Testis (tissue), 5 donors: ENCODE measurements at places on chromosomes 6 and 20. TPM values are rescaled to one million over a fixed set of nuclear protein-coding genes. Genes with fewer than 3 reads are reported as not detected.
A peak's percentile ranks its signal among the peaks of the same experiment; 100 is the strongest.

DNA sequence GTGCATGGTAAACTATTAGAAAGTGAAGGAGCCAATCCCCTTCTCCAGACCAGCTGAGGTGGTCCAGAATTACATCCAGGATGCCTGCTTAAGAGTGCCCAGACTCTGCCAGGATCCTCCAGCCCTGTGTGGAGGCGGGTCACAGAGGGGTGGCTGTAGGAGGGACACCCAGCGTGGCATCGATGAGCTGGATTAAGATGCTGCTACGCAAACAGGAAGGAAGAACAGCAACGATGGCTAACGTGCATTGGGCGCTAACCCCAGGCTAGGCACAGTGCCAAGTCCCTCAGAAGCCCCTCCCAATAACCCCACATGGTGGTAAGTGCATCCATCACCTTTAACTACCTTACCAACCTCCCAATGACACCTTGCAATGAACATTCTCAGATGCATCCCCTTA is 63.9 kb upstream of the MRPS10 start:
- H3K27ac ChIP-seq: peak overlapping the region; percentile 62
- no peaks in the 10 kb centered on the region for H3K36me3 ChIP-seq
- no peak overlapping the region for H3K4me3 ChIP-seq
- no peaks in the 10 kb centered on the region for H3K27me3 ChIP-seq

GRCh38 chr6:5361396-5361795 is 100.1 kb downstream of the FARS2 start:
- no peaks in the 10 kb centered on the region for H3K36me3 ChIP-seq
- H3K4me1 ChIP-seq: peaks cover 1% of the 10 kb centered on the region
- no peaks in the 10 kb centered on the region for H3K27me3 ChIP-seq
- H3K27ac ChIP-seq: no peak overlapping the region
- no peak for DNase-seq
- H3K4me3 ChIP-seq: no peak overlapping the region

SCUBE3 gene
- 2.0 TPM for total RNA-seq

DNA sequence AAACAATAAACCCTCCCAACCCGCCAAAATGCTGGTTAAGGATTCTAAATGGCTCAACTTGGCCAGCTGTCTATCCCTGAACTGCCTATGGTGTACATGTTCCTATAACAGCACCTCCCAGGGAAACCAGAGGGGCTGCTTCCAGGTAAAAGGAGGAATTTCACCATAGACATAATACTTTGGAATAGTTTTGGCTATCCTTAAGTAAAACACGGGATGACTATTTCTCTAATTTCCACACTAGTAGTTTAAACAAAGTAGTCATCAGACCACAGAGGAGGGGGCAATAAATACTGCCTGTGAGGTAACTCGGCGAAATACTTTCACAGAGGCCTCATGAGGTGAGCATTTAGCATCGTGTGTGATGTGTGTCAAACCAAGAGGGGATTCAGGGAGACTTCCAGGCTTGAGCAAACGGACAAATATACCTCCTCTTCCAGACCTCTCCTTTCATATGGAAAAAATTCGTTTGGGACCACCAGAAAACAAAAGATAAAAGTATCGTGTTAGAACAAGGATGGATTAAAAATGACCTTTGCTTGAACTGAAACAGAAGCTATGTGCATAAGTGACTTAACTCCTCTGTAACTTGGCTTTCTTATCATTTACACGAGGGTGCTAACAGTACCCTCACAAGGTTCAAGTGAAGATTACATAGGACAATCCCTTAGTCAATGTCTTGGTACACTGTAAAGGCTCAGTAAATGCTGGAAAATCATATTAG is 1.0 kb upstream of the XRN2 start:
- no peaks in the 10 kb centered on the region for H3K36me3 ChIP-seq
- H3K27ac ChIP-seq: peak overlapping the region; percentile 96
- DNase-seq: no peak
- peaks cover 6% of the 10 kb centered on the region for H3K4me1 ChIP-seq
- no peaks in the 10 kb centered on the region for H3K27me3 ChIP-seq
- H3K4me3 ChIP-seq: peak overlapping the region; percentile 98

IRF4 gene
- 3.7 TPM for total RNA-seq

DNA sequence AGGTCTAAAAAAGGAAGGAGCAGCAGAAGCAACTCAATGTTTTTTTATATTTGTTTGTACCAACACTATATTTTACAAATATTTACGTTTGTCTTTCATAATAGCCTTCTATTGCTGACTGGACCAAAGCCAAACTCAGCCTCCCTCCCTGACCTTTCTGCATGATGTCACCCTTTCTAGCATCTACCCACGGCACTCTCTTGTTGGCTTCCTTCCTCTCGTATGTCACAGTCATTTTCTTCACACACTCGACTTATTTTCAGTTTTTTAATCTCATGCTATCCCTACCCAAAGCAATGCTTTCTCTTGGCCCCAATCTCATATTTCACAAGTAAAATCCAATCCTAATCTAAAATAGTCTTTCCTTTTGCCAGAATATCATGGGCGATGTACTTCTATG is 16.3 kb upstream of the FAM8A1 start:
- peak overlapping the region; percentile 34 for H3K27ac ChIP-seq
- H3K4me3 ChIP-seq: no peak overlapping the region
- H3K4me1 ChIP-seq: peaks cover 3% of the 10 kb centered on the region
- H3K36me3 ChIP-seq: no peaks in the 10 kb centered on the region
- no peaks in the 10 kb centered on the region for H3K27me3 ChIP-seq
- DNase-seq: no peak

DNA sequence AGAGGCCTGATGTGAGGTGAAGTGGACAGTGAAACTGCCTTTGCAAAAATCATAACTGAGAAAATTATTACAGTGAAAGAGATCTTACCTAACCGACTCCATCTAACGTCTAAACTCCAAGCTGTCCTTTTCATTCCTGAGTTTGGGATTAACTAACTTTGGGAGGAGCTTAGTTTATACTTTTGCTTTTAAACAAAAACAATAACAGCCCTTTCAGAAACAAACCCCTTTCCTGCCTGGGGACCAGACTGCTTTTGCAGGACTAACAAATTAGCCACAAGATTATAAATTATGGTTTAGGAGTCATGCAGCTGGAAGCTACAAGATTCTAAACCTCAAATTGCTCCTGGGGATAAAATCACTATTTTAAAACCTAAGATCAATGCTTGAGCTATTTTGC is 38.6 kb upstream of the HFE start:
- no peak overlapping the region for H3K27ac ChIP-seq
- H3K4me1 ChIP-seq: no peaks in the 10 kb centered on the region
- H3K4me3 ChIP-seq: no peak overlapping the region
- H3K27me3 ChIP-seq: no peaks in the 10 kb centered on the region
- H3K36me3 ChIP-seq: no peaks in the 10 kb centered on the region

CPNE5 gene
- total RNA-seq: 137 TPM

DNA sequence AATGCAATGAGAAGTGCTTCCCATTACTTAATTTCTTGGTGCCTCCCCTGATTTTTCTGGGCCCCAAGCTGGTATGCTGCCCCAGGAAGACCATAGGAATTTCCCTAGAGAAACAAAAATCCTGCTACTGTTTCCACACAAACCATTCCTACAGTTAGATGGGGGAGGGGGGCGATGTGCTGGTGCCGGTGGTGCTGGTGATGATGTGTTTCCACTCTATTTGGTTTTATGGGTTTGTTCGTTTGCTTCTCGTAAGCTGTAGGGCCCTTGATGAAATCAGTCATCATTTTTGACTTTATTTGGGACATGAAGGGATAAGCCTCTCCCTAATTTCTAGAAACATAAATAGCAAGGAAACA is 105.1 kb downstream of the MKKS start:
- H3K4me1 ChIP-seq: peaks cover 10% of the 10 kb centered on the region
- no peaks in the 10 kb centered on the region for H3K27me3 ChIP-seq
- peak overlapping the region; percentile 54 for H3K27ac ChIP-seq
- no peak for DNase-seq
- no peaks in the 10 kb centered on the region for H3K36me3 ChIP-seq

DNA sequence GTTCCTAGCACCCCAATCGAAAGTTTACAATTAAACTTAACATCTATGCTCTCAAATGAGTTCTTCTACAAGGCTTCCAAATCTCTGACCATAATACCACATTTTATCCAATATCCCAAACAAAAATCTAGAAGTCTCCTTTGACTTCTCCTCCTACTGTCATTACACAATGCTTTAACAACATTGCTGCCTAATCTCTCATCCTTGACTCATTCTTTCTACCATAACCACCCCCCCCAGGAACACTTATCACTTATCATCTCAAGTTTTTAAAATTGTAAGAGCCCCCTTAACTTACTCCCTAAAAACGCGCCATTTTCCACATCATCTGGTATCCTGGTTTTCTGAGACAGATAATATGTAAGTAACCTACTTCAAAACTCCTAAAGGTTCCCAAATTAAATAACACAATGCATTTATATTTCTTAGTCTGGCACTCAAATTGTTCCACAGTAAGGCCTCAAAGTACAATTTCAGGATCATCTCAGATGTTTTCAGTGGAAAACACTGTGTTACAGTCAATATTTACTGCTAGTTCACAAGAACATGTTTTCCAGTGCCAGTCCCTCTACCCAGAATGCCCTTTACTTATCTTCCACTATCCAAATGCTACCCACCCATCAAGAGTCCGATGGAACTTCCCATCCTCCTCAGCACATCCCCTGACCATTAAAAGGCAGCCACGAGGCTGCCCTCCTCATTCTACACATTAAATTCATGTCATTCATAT is 308.2 kb upstream of the THEMIS start:
- H3K4me1 ChIP-seq: no peaks in the 10 kb centered on the region
- no peaks in the 10 kb centered on the region for H3K27me3 ChIP-seq
- no peak overlapping the region for H3K4me3 ChIP-seq
- no peaks in the 10 kb centered on the region for H3K36me3 ChIP-seq
- no peak overlapping the region for H3K27ac ChIP-seq
- no peak for DNase-seq

- H3K27me3 ChIP-seq: no peaks in the 10 kb centered on the region
- no peak for DNase-seq
- no peaks in the 10 kb centered on the region for H3K36me3 ChIP-seq
- H3K4me3 ChIP-seq: no peak overlapping the region
Observed at GRCh38 chr20:45821947-45822346, 5.2 kb downstream of the TNNC2 start.

MEP1A gene
- 0.93 TPM for total RNA-seq

TUBE1 gene
- 59.3 TPM for total RNA-seq

GRCh38 chr20:56409956-56410355 is 2.1 kb upstream of the CASS4 start:
- H3K4me3 ChIP-seq: no peak overlapping the region
- no peak for DNase-seq
- H3K27ac ChIP-seq: no peak overlapping the region
- H3K27me3 ChIP-seq: no peaks in the 10 kb centered on the region

PXDC1 gene
- total RNA-seq: 38.2 TPM
